ENCODE measurements at places on chromosomes 11 and 22.

DNA sequence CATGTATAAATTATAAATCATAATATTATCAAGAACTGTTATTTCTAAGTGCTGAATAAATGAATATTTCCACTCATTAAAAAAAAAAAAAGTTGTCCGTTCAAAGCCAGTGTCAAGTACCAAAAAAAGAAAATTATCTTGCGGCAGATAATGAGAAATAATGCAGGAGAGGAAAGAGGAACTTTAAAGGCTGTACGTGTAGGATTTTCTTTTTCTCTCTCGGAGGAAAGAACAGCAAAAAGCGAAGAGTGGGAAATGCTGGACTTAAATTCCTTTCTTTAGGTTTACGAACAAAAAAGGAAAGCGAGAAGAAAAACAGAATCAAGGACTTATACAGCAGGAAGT is 999 bp upstream of the CCDC83 start:
- DNase-seq: no peak

DNA sequence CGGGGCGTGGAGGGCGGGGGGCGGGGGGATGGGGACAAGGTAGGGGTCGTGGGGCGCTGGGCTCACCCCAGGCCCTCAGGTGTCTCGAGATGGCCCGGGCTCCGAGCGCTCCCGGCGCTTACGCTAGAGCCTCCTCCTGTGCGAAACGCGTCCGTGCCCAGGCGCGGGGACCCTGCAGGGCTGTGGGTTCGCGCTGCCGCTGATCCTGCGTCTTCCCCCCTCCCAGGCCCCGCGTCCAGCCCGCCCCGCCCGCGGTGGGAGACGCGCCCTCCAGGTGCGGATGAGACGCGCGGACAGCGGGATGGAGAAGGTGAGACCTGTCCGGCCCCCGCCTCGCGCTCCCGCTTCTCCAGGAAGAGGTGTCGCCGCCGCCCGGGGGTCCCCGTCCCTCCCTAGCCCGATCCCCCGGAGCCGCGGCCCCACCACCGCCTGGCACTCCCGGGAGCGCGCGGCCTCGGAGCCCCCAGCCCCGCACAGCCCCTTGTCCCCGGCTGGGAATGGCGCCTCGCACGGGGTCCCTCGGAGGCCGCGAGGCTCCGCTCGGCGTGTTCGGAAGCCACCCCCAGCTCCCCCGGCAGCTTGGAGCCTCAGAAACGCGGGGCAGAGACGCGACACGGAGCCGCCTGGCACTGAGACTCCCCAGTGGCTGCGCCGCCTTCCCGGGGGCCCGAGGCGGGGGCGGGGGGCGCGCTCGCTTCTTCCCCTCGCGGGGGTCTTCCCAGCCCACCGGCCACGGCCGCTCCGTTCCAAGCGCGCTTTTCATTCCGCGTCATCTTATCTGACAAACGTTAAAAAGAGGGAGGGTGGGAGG is 27.6 kb upstream of the TOLLIP start:
- peak; percentile 36 for DNase-seq

DNA sequence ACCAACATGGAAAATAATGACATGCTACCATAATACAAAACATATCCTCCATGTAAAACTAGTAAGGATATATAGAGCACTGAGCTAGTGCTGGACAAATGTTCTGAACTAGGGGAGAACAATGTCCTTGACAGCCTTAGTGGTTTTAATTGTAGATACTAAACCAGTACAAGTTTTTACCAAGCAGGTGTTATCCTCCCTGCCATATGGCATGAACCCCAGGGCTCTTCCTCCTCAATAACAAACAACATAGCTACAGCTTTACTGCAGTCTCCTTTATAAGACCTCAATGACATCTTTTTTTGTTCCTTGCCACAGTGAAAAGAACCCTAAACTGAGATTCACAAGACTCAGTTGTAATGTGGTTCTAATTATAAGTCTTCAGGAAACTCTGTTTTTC is 70.2 kb upstream of the GDPD4 start:
- no peak for DNase-seq

DNA sequence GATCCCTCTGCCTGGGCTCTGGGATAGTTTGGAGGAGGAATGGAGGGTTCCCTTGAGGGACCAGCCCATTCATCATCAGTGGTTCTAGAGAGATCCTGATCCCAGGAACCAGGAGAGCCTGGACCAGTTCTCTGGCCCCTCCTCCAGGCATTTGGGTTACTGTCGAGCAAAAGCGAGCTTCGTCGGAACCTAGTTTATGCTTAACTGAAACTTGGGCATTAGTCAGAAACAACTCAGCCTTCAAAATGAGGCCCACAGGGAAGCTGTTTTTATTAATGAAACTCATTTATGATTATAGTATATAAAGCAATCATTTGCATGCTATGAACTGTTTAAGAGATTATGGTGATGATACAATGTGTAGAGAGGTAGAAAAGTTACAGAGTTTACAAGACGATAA is 61.4 kb downstream of the LIF start:
- no peak for DNase-seq

DNA sequence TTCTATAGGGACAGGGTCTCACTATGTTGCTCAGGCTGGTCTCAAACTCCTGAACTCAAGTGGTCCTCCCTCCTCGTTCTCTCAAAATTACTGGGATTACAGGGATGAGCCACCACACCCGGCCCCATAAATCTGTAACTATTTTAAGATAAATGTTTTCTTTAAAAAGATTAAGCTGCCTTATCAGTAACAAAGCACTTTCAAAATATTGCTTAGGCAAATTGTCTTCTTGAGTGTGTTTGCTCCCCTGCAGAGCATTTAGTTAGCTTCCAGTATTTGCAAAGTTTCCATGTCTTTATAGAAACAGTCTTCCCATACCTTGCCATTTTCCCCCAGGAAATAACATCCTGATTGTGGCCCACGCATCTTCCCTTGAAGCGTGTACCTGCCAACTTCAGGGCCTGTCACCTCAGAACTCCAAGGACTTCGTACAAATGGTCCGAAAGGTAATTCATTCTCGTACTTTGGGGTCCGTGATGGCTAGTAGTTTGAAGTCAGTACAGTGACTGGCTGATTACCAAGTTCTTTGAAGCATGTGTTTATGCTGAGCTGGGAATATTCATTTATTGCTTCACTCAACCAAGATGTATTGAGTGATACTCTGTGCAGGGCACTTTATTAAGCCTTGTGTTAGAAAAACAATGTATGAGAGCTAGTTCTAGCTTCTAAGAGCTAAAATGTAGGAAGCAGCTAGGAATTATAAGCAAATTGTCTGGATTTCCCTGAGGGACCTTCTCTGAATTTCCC is 30.4 kb upstream of the CRTAM start:
- no peak for DNase-seq

DNA sequence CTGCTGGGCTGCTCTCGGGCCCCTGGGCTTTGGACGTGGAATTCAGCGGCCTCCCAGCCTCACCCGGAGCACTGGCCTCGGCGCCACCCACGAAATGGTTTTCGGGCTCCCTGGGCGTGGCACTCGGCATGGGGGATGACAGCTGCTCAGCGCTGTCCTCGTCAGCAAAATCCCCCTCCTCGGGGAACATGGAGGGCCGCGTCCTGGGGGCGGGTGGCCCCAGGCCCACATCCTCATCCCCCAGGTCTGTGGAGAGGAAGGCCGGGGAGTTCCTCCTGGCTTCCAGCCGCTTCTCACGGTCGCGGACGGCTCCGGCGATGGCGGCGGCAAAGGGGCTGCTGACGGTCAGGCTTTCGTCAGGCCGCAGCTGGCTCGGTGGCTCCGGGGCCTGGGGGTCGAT is 88.4 kb downstream of the CTTN start:
- DNase-seq: no peak

- no peak for DNase-seq
These were observed 752.3 kb downstream of the NTM start for GRCh38 chr11:132122735-132123134.

- DNase-seq: no peak
These were observed 318.7 kb downstream of the BUD13 start for GRCh38 chr11:116454020-116454645.

- no peak for DNase-seq
These were observed at the start of gene MPPED2 for GRCh38 chr11:30586251-30587144. MPPED2 (minus strand) TSS chr11:30586353; CDS start chr11:30580373, 5,980 bp downstream.

- no peak for DNase-seq
These were observed 15.5 kb upstream of the NNMT start for GRCh38 chr11:114280696-114281095.

- DNase-seq: no peak
These were observed 162.9 kb downstream of the DLG2 start for GRCh38 chr11:85464283-85464682.

GRCh38 chr11:94750319-94751217 is 17.6 kb upstream of the AMOTL1 start:
- no peak for DNase-seq

- no peak for DNase-seq
These were observed 50.7 kb downstream of the ZNRF3 start for GRCh38 chr22:28934026-28934425.

GRCh38 chr11:71272161-71272560 is 19.8 kb upstream of the SHANK2 start:
- no peak for DNase-seq

DNA sequence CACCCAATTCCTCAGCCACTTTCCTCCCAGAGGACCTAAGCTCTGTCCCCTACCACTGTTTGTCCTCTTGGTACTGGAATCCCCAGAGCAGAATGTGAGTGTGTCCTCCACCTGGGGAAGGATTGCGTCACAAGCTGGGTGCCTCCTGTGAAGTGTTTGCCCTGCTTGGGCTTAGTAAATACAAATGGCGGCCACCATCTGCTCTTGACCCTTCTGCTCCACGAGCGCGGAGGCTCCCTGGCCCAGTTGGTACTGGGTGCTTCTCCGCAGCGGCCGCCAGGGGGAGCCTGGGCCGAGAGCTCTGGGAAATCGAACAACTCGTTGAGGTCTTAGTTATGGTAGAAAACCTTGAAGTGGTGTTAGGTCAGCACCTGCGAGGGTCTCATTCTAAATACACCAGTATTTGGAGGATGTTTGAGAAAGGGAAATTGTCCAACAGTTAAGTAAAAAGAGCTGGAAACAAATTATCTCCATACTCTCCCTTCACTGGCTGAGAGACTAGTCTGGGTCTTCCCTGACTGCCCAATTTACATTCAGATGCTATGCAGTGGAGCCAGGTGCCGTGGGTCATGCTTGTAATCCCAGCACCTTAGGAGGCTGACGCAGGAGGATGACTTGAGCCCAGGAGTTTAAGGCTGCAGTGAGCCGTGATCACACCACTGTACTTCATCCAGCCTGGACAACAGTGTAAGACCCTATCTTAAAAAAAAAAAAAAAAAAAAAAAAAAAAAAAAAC is 74.6 kb upstream of the TEAD1 start:
- peak; percentile 1 for DNase-seq

DNA sequence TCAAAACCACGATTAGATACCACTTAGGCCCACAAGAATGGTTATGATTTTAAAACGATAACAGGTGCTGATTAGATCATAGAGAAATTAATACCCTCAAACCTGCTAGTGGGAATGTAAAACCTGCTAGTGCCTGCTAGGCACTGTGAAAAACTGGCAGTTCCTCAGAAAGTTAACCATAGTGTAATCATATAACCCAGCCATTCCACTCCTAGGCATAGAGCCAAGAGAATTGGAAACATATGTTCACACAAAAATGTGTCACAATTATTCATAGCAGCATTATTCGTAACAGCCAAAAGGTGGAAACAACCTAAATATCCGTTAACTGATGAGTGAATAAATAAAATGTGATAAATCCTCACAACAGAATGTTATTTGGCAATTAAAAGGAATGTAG is 122.2 kb upstream of the SYN3 start:
- DNase-seq: no peak

- DNase-seq: no peak
These were observed 449 bp upstream of the TOM1 start for GRCh38 chr22:35299217-35299672.

GRCh38 chr11:70595452-70595851 is 197.1 kb downstream of the CTTN start:
- DNase-seq: no peak

DNA sequence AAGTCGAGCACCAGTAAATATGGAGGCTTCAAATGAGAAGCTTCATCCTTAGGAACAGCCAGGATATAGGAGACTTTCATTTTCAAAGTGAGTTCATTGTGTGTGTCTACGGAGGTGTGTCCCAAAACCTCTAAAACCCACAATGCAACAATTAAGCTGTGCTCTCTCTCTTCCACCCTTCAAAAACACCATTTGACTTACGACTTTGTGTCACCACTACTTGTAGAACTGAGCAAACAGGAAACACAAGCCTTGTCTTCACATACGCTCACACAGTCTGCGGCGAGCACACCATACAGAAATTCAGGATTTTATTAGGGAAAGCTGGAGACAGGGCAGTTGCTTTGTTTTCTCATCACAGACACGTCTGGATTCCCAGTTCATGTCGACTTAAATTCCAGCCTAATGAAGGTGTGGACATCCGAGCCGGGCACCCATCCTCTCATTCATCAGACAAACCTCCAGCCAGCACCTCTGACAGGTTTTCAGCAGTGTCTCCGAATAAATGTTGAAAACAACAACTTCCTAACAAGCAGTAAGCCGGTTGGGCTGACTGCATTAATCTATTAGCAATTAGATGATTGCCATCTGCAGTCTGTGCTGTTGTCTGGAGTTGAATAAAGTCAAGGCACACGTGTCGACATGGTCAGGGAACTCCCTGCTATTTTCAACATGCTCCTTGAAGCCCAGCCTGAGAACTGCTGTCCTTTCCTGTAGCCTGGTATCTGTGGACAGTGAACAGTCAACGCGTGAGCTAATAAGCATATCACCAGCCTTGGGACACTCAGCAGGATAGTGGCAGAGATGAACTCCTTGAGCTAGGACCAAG is 1411.1 kb downstream of the BRD1 start:
- no peak for DNase-seq

- no peak for DNase-seq
These were observed 65.1 kb upstream of the PITPNB start for GRCh38 chr22:27984001-27984695.

DNA sequence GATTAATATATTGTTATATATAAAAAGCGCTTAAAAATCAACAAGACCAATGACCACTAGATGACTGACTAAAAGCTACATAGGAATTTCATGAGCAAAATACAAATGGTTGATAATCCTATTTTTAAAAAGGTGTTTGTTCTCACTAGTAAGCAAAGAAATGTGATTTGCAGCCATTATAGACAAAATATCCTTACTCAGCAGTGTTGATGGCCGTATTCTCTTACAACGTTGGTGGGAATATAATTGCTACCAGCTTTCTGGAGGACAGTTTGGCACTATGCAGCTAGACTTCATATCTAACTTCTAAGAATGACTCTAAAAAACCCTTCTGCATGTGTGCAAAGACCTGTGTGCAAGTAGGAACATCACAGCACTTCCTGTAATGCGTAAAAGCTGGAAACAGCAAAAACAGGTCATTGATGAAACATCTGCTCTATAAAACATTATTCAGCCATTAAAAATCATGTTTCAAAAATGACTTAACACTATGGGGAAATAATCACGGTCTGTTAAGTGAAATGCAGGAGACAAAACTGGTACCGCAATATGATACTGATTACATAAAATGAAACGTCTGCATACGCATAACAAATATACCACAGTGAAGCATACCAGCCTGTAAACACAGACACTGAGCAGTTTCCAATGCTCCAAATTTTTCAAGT is 70.1 kb upstream of the LINC01488 start:
- no peak for DNase-seq

- no peak for DNase-seq
These were observed 63.7 kb downstream of the PPP6R3 start for GRCh38 chr11:68524213-68524612.

- DNase-seq: no peak
These were observed 545.1 kb downstream of the BRD1 start for GRCh38 chr22:49282596-49282995.

- no peak for DNase-seq
These were observed 22.0 kb upstream of the MYOD1 start for GRCh38 chr11:17697175-17697949.

All from stimulated activated CD8-positive, alpha-beta memory T cell treated with anti-CD3 and anti-CD28 coated beads, Interleukin-12 subunit alpha, Interleukin-12 subunit beta, amount 100 ng/mL, for 4 hours (primary cell).